Chondrocyte (in vitro differentiated cells): ENCODE measurements at places on chromosomes 12 and 14. TPM values are rescaled to one million over a fixed set of nuclear protein-coding genes. Genes with fewer than 3 reads are reported as not detected.

B4GALNT1 gene
- 20.8 to 21.8 TPM (median 21.4 TPM) in 3 replicates for total RNA-seq

DNA sequence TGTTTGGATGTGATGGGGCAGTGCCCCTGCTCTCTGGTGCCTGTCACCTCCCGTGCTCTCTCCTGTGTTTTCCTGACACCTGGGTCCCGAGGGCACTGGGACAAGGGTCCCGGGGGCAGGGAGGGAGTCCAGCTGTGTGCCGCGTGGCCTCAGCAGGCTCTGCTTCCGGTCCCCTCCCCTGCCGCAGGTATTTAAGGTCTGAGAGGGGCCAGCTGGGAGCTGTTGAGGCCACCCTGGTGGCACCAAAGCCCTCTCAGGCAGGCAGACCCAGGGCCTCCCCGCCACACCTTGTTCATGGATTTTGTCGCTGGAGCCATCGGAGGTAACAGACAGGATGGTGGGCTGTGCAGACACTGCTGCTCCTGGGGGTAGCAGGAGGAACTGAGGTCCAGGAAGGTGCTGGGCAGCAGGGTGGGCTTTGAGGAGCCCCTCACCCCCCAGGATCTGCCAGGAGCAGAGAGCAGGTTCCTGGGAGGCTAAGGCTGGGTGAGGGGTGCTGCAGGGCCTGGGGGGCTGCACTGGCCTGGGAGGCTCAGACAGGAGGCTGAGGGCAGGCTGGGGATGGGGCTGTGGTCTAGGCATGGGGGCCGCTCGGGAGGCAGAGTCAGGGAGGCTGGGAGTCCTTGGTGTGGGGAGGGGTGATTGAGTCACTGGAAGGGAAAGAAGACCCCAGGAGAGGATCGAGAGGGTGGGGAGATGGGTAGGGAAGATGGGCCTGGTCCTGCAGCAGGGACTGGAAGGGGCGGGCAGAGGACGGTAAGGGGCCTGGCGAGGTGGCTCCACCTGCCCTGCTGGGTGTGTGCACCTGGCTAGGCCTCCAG, at the start of gene SLC25A47:
Gene SLC25A47 (plus strand): TSS at position 219 of the 821 bp plus-strand sequence. CDS start 76 bp downstream, at position 295.
- H3K4me1 ChIP-seq, result peaks cover 2% of the 10 kb centered on the region
- no peaks in the 10 kb centered on the region for H3K27me3 ChIP-seq
- H3K27ac ChIP-seq, result no peak within 1 kb of the TSS
- H3K4me3 ChIP-seq, result no peak within 1 kb of the TSS
- H3K36me3 ChIP-seq, result no peaks in the 10 kb centered on the region
- no peak for DNase-seq

DNA sequence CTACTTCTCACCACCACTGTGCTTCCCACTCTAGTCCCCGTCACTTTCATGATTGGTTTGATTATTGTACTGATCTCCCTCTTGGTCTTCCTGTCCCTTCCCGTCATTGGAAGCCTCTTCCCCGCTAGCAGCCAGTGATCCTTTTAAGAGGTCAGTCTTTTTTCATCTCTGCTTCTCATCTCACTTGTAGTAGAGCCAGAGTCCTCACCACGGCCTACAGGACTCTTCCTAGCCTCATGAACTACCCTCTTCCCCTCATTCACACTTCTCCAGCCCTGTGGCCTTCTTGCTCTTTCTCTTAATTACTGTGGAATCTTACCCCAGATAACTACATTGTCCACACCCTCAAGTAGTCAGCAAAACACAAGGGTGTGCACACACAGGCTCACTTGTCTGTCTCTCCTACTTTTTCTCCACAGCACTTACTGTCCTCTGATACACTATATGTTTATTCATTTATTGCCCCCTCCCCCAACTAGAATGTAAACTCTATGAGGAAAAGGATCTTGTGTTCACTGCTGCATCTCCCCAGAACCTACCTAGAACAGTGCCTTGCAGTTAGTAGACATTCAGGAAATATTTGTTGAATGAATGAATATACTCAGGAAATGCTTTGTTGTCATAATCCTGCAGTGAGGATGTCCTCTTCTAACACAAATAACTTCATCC, 66.3 kb downstream of the CKB start:
- H3K4me1 ChIP-seq, result peaks cover 17% of the 10 kb centered on the region
- no peak overlapping the region for H3K4me3 ChIP-seq
- peaks cover 13% of the 10 kb centered on the region for H3K36me3 ChIP-seq

- H3K27me3 ChIP-seq, result no peaks in the 10 kb centered on the region
- no peak for DNase-seq
- peaks cover 21% of the 10 kb centered on the region for H3K4me1 ChIP-seq
- H3K27ac ChIP-seq, result peak overlapping the region; percentile 87
These were observed 225.5 kb downstream of the EPS8 start for GRCh38 chr12:15563663-15564062.

- DNase-seq, result no peak
- H3K4me3 ChIP-seq, result peak overlapping the region; percentile 65
- peak overlapping the region; percentile 99 for H3K27ac ChIP-seq
- no peaks in the 10 kb centered on the region for H3K27me3 ChIP-seq
- peaks cover under 1% of the 10 kb centered on the region for H3K36me3 ChIP-seq
These were observed 68.6 kb downstream of the HMGA2 start for GRCh38 chr12:65892841-65893251.

DNA sequence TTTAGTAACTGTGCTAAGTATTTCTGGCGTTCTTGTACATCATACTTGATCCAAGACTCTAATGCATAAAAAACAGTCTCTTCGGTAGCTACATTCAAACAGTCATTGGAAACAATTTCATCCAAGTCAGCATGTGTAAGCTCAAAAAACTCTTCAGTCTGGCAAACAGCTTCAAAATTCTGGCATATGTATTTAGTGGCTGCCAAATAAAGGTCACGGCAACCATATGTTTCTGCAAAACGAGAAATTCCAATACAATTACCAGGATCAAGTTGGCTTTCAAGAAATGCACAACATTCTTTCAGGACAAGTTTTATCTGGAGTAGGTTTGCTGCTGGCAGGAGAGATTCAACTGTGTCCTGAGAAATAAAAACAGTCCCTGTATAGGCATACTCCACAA, 16.5 kb downstream of the KLHL28 start:
- H3K27me3 ChIP-seq, result no peaks in the 10 kb centered on the region
- peaks cover 32% of the 10 kb centered on the region for H3K36me3 ChIP-seq
- H3K27ac ChIP-seq, result no peak overlapping the region
- no peak for DNase-seq

DNA sequence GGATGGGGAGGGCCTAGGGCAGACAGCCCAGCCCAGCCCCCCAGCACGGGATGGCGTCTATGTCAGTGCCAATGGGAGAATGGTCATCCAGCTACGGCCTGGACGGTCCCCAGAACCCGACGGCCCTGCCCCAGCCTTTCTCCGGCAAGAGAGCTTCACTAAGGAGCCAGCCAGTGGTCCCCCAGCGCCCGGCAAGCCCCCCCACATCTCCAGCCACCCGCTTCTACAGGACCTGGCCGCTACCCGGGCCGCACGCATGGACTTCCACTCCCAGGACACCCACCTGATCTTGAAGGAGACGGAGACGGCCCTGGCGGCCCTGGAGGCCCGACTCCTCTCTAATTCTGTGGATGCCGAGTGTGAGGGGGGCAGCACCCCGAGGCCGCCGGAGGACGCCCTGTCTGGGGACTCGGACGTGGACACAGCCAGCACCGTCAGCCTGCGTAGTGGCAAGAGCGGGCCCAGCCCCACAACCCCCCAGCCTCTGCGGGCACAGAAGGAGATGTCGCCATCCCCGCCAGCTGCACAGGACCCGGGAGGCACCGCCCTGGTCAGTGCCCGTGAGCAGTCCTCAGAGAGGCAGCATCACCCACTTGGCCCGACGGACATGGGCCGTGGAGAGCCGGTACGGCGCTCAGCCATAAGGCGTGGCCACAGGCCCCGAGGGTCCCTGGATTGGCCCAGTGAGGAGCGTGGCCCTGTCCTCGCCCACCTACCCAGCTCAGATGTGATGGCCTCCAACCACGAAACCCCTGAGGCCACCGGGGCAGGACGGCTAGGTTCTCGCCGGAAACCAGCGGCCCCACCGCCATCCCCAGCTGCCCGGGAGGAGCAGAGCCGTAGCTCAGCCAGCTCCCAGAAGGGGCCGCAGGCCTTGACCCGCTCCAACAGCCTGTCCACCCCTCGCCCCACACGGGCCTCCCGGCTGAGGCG, 21.9 kb downstream of the CEP170B start:
- no peaks in the 10 kb centered on the region for H3K27me3 ChIP-seq
- DNase-seq, result peak; percentile 93
- H3K27ac ChIP-seq, result no peak overlapping the region
- H3K4me1 ChIP-seq, result no peaks in the 10 kb centered on the region
- no peak overlapping the region for H3K4me3 ChIP-seq

TAS2R20 gene
- total RNA-seq, result 0.49 to 2.6 TPM (median 0.82 TPM) in 3 replicates

GRCh38 chr12:18262514-18262913, 1.2 kb downstream of the PIK3C2G start:
- peaks cover 3% of the 10 kb centered on the region for H3K4me1 ChIP-seq
- no peak overlapping the region for H3K4me3 ChIP-seq
- DNase-seq, result no peak
- no peaks in the 10 kb centered on the region for H3K27me3 ChIP-seq

GRCh38 chr14:73712540-73713180, 1.5 kb downstream of the PNMA1 start:
- H3K4me1 ChIP-seq, result peaks cover 36% of the 10 kb centered on the region
- H3K27ac ChIP-seq, result peak overlapping the region; percentile 98
- H3K4me3 ChIP-seq, result peak overlapping the region; percentile 94

DNA sequence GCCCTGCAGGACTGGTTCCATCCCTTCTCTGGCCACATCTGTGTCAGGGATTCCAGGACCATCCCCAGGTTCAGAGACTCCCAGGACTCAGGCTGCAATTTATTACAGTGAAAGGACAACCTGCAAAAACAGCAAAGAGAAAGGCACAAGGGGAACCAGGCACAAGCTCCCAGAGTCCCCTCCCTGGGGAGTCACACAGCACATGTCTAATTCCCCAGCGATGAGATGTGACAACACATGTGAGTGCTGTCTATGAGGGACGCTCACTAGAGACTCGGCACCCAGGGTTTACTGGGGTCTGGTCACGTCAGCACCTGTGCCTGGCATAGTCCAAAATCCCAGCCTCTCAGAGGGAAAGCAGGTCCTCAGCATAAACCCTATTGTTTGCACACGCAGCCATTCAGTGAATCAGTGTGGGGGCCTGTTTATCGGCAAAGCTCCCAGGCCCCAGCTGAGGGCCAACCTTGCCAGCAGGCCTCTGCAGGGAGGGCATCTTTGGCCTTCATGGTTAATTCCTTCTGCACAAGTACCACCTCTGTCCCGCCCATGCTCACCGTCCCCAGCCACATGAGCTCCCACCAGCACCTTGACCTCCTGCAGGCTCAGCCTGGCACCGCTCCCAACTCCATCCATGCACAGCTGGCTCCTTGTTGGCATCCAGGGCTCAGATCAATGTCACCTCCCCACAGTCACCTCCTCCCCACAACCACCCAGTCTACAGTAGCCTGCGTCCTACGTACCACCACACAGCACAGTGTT, 198.9 kb upstream of the SFSWAP start:
- H3K27ac ChIP-seq, result no peak overlapping the region
- H3K4me3 ChIP-seq, result no peak overlapping the region
- peaks cover 2% of the 10 kb centered on the region for H3K36me3 ChIP-seq
- peaks cover 10% of the 10 kb centered on the region for H3K27me3 ChIP-seq

DNA sequence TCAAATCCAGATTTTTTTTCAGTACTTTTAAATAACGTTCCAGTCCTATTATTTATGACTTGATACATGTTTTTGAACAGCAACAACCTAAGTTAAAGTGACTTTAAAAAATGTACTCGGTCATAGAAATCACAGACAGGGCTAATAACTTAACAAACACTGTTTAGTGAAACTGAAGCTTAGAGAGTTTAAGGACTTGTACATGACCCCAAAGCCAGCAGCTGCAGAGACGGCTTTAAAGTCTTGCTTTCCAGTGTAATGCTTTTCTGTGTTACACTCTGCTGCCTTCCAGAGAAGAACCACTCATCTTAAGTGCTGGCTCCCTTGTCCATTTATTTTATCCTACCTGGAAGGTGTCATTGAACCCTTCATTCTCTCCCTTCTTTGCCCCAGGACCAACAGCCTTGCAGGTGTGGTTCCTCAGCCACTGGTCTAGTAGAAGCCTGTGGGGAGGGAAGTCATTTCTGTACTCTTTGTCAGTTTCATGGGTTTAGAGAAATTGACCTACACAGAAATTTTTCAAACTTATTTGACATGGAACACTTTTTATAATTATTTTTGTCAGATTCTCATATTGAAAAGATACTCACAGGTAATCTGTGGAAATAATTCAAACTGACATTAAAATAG, 60.9 kb downstream of the NAV3 start:
- no peaks in the 10 kb centered on the region for H3K27me3 ChIP-seq
- no peaks in the 10 kb centered on the region for H3K36me3 ChIP-seq
- H3K4me3 ChIP-seq, result no peak overlapping the region
- H3K4me1 ChIP-seq, result peaks cover 10% of the 10 kb centered on the region
- no peak overlapping the region for H3K27ac ChIP-seq

DNA sequence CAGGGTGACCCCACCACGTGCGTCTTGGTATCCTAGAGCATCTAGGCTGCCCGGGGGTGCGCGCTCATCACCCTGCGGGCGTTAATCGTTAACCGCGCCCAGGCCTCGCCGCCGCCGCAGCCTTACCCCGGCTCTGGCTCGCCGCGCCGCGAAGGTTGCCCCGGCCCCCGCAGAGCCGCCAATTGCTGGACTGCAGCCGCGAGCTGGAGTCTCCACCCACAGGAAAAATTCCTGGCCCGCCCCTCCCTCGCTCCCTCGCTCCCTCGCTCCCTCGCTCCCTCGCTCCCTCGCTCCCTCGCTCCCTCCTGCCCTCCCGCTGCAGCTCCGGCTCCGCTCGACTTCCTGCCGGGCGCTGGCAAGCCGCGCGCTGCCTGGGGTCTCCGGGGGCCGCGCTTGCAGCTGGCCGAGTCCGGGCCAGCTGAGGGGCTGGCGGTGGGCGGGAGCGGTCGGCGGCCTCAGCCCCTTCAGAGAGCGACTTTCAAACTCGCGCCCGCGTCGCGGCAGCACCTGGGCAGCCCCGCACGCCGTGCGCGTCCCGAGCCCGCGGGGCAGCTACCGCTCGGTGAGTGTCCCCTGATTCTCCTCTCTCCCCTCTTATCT, at the start of gene PLEKHG3:
Gene PLEKHG3 (plus strand): TSS at position 282 of the 600 bp plus-strand sequence. CDS start 23,208 bp downstream, outside the sequence.
- DNase-seq, result peak; percentile 92
- H3K27ac ChIP-seq, result peak within 1 kb of the TSS; percentile 94
- H3K36me3 ChIP-seq, result peaks cover 3% of the 10 kb centered on the region
- H3K27me3 ChIP-seq, result no peaks in the 10 kb centered on the region

- peak; percentile 92 for DNase-seq
- peaks cover 6% of the 10 kb centered on the region for H3K36me3 ChIP-seq
- no peaks in the 10 kb centered on the region for H3K27me3 ChIP-seq
- H3K4me1 ChIP-seq, result peaks cover 33% of the 10 kb centered on the region
- H3K27ac ChIP-seq, result no peak overlapping the region
These were observed 14.0 kb downstream of the ULK1 start for GRCh38 chr12:131908092-131909080.

- H3K4me3 ChIP-seq, result no peak overlapping the region
- H3K27ac ChIP-seq, result no peak overlapping the region
These were observed 101.5 kb downstream of the ELK3 start for GRCh38 chr12:96295532-96296160.

- H3K4me1 ChIP-seq, result no peaks in the 10 kb centered on the region
- H3K36me3 ChIP-seq, result no peaks in the 10 kb centered on the region
- H3K27me3 ChIP-seq, result no peaks in the 10 kb centered on the region
These were observed 18.4 kb downstream of the RACGAP1 start for GRCh38 chr12:50006754-50007442.
